ENCODE measurements at places on chromosomes 16 and 17.

GRCh38 chr17:50798424-50799288 lies 31.3 kb upstream of the ANKRD40CL start:
- no peak for DNase-seq

DNA sequence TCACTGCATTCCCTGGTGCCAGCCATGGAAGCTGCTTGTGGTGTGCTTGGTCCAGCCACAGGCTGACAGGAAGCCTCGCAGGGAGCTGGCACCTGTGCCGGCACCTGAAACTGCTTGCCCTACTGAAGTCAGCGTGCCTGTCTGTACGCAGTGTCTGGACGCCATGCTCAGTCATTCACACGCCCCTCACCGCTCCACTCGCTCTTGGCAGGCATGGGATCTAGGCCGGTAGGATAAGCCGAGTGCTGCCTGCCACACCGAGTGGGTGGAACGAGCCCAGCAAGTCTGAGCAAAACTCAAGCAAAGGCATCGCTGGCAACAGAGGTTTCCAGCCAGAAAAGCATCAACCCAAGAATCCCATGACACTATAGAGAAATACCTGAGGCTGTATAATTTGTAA lies 350.6 kb downstream of the CDH11 start:
- DNase-seq = no peak

GRCh38 chr16:822174-822908 lies 21.8 kb upstream of the GNG13 start:
- DNase-seq = peak; percentile 2

DNA sequence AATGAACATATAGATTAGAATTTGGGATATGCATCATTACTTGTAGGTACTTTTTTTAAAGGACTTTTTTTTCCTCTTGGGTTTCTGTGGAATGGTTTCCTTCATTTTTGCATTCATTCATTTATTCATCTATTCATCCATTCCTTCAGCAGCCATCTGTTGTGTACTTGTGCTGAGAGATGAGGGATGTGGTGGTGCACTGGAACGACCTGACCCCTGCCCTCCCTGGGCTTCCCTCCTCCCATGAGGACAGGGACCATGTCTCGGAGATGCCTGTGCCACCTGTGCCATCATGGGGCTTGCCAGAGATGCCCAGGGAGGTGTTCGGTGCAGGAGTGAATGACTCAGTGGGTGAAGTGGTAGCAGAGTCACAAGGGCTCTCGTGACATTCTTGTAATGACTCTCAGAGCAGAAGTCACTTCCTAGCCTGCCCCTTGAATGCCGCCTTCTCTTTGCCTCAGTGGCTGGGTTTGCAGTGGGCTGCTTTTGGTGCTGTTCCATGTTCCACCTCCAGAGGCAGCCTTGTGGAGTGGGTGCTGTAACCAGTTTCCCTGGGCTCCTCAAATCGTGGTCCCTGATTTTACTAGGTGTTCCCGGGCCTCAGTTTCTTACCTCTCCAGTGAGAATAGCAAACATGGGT lies 43.9 kb downstream of the CLEC16A start:
- DNase-seq = no peak

- no peak for DNase-seq
Observed at GRCh38 chr16:30458561-30459394, 13.1 kb upstream of the SEPHS2 start.

DNA sequence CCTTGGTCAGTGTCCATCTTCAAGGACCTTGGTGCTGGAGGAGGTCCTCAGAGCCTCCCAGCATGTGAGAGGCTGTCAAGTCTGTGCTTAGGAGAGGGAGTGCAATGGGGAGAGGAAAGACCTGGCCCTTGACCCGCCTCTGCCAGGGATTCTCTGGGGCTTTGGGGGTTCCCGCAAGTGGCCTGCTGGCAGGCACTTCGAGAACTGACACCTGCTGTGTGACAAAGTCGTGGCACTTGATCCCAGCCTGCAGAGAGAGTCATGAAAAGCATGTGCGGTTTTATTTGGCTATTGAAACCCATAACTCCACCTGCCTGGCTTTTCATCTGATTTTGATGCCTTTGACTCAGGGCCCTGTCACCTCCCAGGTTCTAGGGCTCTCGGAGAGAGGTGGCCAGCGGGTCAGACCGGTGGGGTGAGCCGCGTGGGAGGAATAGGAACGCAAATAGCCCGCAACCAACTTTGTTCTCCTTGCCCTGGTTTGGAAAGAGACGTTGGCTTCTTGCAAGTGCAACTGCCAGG lies 42.8 kb upstream of the GSE1 start:
- DNase-seq = no peak

DNA sequence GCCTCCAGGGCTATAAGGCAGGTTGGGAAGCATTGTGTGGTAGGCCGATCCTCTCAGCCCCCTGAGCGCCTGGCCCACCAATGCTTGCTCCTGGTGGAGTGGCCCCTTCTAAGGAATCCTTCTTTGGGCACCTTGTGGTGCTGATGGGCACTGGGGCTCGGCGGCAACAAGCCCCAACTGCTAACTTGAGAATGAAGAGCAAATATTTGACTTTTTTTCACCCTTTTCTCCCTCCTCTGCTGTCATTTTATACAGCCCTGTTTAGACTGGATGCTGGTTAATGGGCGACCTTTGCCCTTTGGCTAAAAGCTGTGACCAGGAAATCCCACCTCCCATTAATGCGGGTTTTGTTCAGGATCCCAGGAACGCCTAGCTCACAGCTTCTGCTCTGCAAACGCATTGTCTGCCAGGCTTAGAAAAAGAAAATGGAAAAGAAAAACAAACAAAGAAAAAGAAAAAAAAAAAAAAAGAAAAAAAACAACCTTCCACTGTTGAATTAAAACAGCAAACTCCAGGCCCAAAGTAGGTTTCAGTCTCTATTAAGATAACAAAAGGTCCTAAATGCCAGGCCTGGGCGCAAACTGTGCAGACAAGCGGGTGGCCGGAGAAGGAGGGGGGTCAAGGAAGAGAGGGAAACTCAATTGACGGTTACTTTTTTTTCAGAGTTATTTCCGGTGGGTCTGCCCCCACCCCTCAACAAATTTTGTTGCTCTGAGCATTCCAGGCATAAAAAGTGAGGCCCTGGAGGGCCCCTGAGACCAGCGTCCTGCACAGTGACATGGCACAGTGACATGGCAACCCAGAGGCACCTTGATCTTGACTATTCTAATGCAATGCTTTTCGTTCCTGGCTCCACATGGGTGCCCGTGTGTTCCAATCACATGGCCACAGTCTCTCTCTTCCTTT lies 301.4 kb downstream of the MAF start:
- DNase-seq = no peak

DNA sequence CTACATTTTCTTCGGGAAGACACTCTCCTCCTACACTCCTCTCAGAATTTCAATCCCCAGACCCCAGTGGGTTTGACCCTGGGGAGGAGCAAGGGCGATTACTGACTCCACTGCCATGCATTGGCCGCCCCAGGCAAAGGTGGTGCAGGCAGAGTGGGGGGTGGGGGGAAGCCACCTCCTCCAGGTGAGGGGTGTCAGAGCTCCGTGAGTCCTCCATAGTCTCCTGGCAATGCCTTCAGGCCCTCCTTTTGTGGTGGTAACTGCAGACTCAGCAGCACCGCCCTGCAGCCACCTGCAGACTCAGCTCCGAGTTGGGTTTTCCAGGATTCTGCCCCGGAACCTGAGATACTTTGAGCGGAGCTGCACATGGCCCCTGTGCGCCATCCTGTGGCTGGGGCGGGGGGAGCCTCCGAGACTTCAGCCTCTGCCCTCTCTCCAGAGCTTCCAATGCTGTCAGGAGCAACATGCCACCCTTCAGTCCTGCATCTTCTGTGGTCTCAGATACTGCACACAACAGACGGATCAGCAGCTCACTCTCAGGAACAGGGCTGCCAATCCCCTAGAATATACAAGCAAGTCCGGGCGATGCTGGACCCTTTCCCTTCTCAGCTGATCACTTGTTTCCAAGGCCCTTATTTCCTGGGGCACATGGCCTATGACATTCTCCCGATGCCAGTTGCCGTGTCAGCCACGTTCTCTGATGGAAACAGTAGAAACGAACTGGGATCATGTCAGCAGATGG lies 2.4 kb upstream of the SLC47A2 start:
- DNase-seq = no peak

DNA sequence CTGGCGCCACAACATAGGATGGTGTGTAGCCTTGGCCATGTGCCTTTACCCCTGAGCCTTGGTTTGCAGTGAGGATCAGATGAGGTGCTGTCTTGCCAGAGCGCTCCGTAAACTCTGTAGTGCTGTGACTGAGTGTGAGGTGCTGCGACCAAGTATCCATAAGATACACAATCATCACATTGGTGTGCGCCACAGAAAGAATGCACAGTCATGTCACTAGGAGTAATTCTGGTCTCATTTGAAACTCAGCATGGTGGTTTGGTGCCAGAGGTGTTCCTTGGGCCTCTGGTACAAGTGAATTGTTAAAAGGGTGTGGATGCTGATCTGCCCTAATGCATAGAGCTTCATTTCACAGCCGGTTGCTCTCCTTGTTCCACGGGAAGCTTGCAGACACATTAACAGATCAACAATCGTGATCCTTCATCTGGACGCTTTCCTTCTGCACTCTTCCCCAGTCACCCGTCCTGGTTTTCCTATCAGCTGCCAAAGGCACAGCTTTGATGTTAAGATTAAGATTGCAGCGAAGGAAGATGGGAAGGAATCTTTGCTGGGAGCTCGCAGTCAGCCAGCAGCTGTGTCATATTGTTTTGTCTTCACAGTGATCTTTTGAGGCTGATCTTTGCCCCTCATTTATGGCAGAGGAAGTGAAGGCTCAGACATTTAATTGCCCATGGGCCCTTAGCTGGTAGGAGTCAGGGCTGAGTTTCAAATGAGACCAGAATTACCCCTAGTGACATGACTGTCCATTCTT lies 79.1 kb downstream of the KSR1 start:
- DNase-seq = no peak

- DNase-seq = peak; percentile 100
Observed at GRCh38 chr17:77140166-77140877, 447 bp upstream of the SEC14L1 start.

DNA sequence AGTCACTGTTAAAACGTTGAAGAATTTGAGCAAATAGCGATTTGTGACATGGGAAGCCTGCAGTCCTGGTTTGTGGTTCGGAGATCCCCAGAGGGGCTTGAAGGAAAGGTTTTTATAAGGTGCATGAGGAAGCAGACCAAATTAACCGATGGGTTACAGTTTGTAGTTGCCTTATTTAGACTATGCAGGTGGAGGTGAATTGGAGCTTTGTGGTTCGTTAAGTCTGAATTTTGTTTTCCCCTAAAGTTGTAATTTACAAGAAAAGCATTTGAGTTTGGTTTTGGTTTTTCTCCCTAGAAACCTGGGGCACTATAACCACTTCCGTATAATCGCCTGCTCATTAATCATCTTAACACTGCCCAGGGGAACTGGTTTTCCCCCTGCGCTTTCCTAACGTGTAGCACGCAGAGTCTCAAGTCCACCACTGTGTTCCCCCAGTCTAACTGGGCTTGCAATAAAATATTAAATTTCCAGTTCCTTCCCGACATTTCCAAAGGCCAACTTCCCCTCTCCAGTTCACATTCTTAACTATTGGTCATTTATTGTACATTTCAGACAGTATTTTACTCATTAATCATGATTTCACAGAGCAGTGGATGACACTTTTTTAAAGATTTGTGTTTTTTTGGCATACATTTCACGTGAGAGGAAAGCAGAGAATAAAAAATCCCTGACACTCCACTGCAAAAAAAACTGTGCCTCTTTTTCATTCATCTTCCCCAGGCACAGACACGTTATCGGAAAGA lies 932 bp downstream of the ZNF267 start:
- peak; percentile 3 for DNase-seq

- no peak for DNase-seq
Observed at GRCh38 chr17:30530346-30531025, 53.3 kb downstream of the GOSR1 start.

- DNase-seq = no peak
Observed at GRCh38 chr17:40174514-40174913, 2.8 kb upstream of the RAPGEFL1 start.

DNA sequence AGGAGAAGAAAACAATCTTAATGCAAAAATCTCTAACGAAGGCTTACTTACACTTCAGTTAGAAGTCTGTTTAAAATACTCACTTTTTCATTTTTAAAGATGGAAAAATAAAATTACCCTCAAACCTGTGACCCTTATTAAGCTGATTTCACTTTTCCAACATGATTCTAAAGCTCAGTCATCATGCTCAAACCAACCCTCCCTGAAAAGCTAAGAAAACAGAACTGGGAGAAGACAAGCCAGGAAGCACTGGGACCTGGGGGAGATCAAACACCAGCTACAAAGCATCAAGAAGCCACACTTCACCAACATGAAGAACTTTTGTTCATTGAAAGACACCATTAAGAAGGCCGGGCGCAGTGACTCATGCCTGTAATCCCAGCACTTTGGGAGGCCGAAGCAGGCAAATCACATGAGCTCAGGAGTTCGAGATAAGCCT lies 88.8 kb downstream of the LITAF start:
- DNase-seq = no peak

DNA sequence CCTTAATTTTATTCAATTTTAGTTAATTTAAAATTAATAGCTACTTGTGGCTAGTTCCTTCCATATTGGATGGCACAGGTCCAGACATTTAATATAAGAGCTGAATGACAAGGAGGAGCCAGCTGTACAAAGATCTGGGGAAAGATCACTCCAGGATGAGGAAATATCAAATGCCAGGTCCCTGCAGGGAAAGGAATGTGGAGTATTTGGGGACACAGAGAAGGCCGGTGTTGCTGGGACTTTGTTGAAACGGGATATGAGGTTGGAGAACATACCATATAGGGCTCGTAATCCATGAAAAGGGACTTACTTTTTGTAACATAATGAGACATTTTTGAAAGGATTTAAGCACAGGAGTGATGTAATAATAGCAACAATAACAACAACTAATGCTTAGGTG lies 426.8 kb downstream of the HS3ST4 start:
- DNase-seq = no peak

GRCh38 chr16:80041410-80041809 lies 440.9 kb upstream of the MAF start:
- no peak for DNase-seq

DNA sequence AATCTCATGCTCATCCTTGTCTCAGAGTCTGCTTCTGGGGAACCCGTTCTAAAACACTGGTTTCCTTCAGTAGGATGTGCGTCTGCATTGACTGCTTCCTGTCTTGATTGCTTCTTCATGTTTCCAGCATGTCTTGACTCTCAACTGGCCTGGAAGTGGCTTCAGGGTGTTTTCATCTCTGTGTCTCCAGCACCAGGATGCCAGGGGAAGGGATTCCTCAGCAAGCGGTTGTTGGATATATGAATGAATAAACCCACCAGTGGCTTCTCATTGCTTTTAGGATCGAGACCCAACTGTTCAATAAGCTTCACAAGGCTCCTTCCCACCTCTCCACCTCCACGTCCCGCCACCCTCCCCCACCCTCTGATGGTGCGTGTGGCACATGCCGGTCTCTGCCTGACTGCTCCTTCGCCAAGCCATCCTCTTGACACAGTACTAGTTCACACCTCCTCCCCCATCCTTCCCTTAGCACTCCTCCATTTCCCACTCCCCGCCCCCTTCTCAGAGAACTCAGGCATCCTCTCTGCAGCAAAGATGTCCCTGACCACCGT lies 14.1 kb upstream of the TNS4 start:
- DNase-seq = no peak

GRCh38 chr16:73006026-73006425 lies 41.9 kb downstream of the ZFHX3 start:
- DNase-seq = no peak
